NCI-H1105 (cell line): ENCODE measurements at places on chromosomes 11 and 22.

DNA sequence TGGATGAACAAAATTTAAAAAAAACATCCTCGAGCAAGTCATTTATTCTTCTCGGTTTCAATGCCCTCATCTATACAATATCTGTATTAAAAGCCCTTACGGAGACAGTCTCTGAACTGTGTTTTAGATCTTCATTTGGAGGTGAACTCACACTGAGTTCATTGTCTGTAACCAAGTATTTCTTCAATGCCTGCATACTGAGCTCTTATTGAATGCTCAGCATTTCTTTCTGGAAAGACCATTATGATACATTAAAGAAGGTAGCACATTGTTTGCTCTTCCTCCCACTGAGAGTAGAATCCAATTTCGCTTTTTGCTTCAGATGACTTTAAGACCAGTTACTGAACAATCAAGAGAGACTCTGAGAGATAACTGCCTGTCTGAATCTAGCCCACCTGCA lies 1.7 kb upstream of the ANO3 start:
- no peak for DNase-seq

- peak; percentile 71 for DNase-seq
These were observed 593.2 kb downstream of the INSC start for GRCh38 chr11:15707971-15708370.

GRCh38 chr11:17036666-17037658 lies 22.7 kb upstream of the PLEKHA7 start:
- no peak for DNase-seq

DNA sequence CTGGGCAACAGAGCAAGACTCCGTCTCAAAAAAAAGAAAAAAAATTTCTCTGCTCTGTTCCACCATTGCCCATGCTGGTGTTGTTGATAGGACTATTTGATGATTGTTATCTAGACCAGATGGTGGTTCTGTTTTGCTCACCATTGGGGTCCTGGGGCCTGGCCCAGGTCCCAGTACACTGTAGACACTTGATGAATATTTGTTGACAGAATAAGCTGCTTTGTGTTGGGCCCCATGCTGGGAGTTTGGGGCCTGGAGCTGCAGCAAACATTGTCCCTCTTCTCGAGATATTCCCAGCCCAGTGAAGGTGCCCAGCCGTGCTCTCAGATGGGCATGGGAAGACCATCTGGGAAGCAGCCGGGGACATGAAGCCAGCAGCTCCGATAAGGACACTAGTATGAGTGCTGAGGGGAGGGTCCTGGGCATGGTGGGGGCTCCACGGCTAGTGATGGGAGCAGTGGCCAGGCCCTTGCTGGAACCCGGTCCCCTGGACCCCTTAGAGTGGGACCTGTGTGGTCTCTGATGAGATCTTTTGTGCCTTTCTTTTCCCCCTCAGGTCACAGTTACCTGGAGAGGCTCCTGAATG lies 13.6 kb downstream of the INCENP start:
- no peak for DNase-seq

- peak; percentile 13 for DNase-seq
These were observed 79.1 kb upstream of the WNT7B start for GRCh38 chr22:46055911-46056545.

- no peak for DNase-seq
These were observed 5.5 kb downstream of the TCIRG1 start for GRCh38 chr11:68044145-68044813.

DNA sequence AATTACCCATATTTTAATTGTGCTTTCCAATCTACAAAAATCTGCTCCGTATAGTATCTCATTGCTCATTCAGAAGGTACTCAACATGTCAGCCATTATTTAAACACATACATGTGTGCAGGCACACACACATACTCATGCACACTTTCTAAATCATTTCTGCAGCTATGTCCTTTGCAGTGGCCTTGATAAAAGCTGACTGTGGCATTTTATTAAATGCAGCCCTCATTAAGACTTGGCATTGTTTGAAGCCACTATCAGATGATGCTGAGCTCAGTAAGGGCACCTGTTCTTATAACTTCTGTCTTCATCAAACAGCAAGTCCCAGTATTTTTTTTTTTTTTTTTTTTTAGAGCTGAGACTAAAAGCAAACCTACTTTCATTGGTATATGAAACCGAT lies 1071.9 kb upstream of the CCDC90B start:
- DNase-seq: no peak

- DNase-seq: no peak
These were observed 530.2 kb downstream of the DLG2 start for GRCh38 chr11:85096939-85097338.

GRCh38 chr11:120839846-120840402 lies 184.0 kb upstream of the TBCEL start:
- DNase-seq: no peak

- peak; percentile 74 for DNase-seq
These were observed 282 bp downstream of the PC start for GRCh38 chr11:66957971-66958231.

GRCh38 chr11:11816511-11817314 lies 25.1 kb upstream of the USP47 start:
- no peak for DNase-seq

- no peak for DNase-seq
These were observed 73.2 kb upstream of the FGF3 start for GRCh38 chr11:69892237-69892985.

DNA sequence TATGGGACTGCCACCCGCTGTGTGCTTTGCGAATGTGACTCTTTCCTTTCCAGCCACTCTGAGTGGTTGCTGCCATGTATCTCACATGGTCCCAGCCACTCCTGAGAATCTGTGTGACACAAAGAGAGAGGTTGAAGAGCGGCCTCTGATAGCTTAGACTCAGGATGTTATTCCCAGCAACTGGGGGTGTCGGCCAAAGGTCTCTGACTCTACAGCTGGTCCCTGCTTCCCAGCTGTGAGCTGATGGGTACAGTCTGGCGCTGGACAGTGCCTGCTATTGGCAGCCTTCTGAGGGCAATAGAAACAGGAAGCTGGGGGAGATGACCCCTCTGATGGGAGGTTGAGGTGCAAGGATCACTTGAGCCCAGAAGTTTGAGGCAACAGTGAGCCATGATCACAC lies 105.1 kb downstream of the RRAS2 start:
- DNase-seq: no peak

DNA sequence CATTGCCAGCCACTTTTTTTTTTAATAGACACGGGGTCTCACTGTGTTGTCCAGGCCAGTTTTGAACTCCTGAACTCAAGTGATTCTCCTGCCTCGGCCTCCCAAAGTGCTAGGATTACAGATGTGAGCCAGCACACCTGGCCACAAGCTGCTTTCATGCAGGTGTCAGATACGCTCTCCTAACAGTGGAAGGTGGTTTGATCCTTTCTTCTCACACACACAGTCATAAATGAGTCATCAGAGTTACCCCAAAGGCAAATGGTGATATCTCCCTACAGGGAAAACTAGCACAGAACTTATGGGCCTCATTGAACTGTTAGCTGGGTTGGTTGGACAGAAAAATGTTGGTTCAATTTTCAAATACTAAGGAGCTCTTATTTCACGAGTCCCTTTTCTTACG lies 38.2 kb upstream of the UBASH3B start:
- no peak for DNase-seq

GRCh38 chr11:57547854-57548377 lies 10.5 kb downstream of the SMTNL1 start:
- no peak for DNase-seq

DNA sequence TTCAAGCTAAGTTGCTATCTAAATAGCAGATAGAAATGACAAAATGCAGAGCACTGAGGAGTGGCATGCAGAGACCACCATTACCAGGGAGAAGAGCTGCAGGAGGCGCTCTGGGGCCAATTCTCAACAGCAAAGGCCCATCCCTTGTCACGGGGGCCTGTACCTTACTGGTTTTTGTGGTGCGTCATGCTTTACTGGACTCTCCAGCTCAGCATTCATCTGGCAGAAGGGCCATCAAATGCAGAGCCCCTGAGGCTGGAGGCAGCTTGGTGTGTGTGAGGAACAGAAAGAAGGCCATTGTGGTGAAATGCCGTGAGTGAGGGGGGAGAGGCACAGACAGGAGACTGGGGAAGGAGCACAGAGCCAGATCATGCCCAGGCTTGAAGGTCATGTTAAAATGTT lies 56.5 kb upstream of the NAV2 start:
- DNase-seq: no peak

- no peak for DNase-seq
These were observed 34.3 kb downstream of the TSPAN18 start for GRCh38 chr11:44760917-44761550.

GRCh38 chr11:130510407-130511006 lies 62.1 kb downstream of the ADAMTS15 start:
- no peak for DNase-seq

- DNase-seq: peak; percentile 6
These were observed 21.0 kb upstream of the UVRAG start for GRCh38 chr11:75793966-75794365.

GRCh38 chr22:16969508-16970327 lies 38.3 kb downstream of the GAB4 start:
- DNase-seq: no peak

GRCh38 chr11:6365659-6366058 lies 24.6 kb upstream of the SMPD1 start:
- DNase-seq: no peak

GRCh38 chr11:37282367-37282766 lies 684.3 kb upstream of the RAG2 start:
- DNase-seq: no peak

DNA sequence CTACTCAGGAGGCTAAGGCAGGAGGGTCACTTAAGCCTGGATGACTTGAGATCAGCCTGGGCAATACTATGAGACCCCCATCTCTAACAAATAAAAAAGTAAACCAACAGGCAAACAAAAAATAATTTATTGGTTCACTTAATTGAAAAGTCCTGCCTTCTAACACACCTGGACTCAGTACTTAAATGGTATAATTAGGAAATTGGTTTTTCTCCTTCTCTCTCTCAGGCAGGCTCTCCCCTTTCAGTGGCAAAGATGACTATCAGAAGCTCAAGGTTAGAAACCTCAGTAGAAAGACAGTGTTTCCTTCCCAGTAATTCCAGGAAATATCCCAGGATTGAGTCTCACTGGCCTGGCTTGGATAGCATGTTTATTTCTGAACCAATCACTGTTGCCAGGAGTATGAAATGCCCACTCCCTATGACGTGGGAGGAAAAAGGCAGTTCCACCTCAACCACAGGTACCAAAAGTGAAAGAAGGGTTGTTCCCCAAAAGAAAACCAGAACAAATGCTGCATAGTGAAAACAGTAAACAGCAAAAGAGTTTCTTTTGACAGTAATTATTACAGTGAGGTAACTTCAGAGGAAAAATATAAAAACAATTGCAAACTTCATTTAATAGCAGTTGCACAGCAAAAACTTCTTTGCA lies 56.3 kb upstream of the SOX6 start:
- DNase-seq: peak; percentile 13
